ENCODE measurements at places on chromosomes 4 and X. TPM values are rescaled to one million over a fixed set of nuclear protein-coding genes. Genes with fewer than 3 reads are reported as not detected.

Gene PWWP3B
- total RNA-seq = 35.0 TPM

Gene PCSK1N
- total RNA-seq = 2.9 TPM

Gene ZNF732
- total RNA-seq = 0.66 TPM

Gene EDA
- 1.1 TPM for total RNA-seq

Gene DACH2
- total RNA-seq = not detected

Gene ADGRA3
- 21.6 TPM for total RNA-seq

Gene FBXL5
- total RNA-seq = 136 TPM

Gene BST1
- total RNA-seq = 3.1 TPM

Gene FAM114A1
- total RNA-seq = 453 TPM

Gene GPR119
- total RNA-seq = not detected

Gene UGT2A1
- total RNA-seq = not detected

Gene L1CAM
- 2.7 TPM for total RNA-seq

Gene SYTL4
- total RNA-seq = 6.5 TPM

Gene USP17L24
- total RNA-seq = not detected

Gene MAGEB1
- total RNA-seq = not detected

Gene N4BP2
- 7.4 TPM for total RNA-seq

Gene XG
- total RNA-seq = 4.9 TPM

Gene NEIL3
- 14.6 TPM for total RNA-seq

Gene LRRC66
- total RNA-seq = 0.33 TPM

Gene RAB39B
- total RNA-seq = 2.4 TPM

Gene MAP9
- 15.7 TPM for total RNA-seq

Gene FDCSP
- not detected for total RNA-seq

Measured in uterine smooth muscle cell (primary cell).